HEK293T (cell line): ENCODE measurements at places on chromosomes 7 and 10.

DNA sequence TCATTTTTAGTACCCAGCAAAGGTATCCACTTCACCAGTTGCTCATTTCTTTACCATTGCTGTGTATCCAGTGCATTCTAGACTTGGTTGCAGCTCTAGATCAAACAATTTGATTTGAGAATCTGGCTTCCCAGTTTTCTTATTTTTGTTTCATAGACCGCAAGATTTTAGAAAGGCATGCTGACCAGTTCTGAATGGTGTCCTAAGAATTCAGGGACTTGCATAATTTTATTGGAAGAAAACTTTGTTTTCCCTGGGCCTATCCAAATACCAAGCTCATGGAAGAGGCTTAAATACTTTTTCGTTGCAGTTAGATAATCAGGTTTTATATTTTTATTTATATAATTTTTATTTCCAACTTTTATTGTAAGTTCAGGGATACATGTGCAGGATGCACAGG is 58.3 kb downstream of the BICC1 start:
- DNase-seq: no peak

GRCh38 chr7:55310287-55311025 is 54.7 kb upstream of the LANCL2 start:
- DNase-seq: no peak

DNA sequence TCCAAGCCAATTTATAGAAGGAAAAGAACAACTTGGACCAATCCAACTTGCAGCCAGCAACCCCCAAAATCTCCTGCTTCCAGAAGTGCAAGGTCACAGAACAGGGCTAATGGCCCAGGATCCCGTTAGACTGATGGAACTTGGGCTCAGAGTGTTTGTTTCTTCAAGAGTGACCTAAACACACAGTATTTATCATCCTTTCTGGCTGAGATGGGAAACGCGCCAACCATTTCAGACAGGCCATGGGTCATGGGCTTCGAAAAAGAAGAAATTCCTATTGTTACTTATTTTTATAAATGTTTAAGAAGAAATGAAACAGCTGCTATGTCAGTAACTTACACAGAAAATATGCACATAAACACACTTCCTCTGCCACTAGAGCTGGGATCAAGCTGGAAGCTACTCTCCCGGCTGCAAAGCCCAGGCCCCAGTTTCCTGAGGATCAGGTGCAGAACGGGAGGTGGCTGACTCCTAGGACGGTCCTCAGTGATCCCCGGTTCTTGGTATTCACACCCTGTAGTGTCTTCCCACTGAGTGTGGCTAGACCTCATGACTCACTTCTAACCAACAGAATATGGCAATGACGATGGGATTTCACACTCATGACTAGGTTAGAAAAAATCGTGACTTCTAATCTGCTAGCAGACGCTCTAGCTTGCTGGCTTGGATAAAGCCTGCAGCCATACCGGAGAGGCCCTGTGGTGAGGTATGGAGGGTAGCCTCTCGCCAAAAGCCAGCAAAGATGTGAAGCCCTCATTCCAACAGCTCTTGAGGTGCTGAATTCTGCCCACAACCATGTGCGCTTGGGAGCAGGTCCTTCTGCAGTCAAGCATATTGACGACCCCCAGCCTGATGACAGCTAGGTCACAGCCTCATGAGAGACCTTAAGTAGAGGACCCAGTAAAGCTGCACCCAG is 60.2 kb downstream of the CHST15 start:
- no peak for DNase-seq

DNA sequence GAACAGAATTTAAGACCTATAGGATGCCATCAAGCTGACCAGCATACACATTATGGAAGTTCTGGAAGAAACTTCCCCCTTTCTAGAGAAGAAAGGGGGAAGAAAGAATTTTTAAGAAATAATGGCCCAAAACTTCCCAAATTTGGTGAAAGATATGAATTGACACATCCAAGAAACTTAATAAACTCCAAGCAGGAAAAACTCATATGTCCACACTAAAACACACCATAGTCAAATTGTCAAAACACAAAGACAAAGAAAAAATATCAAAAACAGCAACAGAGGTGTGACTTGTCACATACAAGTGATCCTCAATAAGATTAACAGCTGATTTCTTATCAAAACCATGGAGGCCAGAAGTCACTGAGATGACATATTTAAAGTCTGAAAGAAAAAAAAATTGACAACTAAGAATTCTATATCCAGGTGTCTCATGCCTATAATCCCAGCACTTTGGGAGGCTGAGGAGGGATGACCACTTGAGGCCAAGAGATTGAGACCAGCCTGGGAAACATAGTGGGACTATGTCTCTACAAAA is 52.4 kb downstream of the CFAP70 start:
- DNase-seq: no peak

DNA sequence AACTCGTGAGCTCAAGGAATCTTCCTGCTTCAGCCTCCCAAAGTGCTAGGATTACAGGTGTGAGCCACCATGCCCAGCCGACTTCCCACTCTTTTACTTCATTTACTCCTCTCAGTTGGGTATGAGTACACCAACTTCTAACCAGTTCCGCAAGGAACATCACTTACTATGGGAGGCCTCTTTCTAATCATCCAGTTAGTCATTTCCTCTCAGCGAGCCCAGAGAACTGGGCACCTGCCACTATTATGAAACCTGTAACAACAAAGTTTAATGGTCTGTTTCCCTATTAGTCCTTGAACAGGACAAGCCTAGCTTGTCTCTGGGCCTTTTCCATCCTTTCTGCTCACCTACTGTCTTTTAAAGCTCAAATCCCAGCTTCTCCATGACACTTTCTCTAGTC is 88.8 kb downstream of the DNMBP start:
- DNase-seq: no peak

DNA sequence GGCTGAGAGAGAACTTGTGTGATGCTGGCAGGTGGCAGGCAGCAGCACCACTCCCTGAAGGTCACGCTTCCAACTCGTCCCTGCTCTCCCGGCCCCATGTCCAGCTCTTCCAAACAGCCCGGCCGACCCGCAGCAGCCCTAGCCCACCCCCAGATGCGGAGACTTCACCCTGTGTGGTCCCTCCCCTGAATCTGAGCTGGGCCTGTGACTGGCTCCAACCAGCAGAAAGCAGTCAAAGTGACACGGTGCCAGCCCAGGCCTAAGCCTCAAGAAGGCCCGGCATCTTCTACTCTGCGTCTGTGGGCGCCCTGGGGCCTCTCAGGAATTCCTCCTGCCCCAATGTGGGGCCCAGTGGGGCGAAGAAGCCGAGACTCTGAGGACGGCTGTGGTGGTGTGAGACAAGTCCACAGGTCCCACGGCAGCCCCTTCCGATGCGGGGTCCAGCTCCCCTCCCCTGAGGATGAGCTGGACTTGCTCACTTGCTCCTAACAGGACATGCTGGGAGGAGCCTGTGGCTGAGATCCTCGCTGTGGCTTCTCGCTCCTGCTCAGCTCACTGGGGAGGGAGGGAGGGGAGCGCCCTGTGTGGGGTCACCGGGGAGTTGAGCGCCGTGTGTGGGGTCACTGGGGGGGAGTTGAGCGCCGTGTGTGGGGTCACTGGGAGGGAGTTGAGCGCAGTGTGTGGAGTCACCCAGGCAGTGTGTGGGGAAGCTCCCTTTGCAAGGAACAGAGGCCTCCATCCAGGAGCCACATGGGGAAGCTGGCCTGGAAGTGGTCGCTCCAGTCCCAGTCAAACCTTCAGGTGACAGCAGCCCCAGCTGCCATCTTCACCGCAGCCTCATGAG is 9.5 kb downstream of the STK32C start:
- DNase-seq: no peak

- DNase-seq: no peak
Measured at GRCh38 chr7:130275826-130276297, 9.2 kb downstream of the CPA2 start.

GRCh38 chr7:112211348-112211907 is 4.9 kb downstream of the ZNF277 start:
- no peak for DNase-seq

DNA sequence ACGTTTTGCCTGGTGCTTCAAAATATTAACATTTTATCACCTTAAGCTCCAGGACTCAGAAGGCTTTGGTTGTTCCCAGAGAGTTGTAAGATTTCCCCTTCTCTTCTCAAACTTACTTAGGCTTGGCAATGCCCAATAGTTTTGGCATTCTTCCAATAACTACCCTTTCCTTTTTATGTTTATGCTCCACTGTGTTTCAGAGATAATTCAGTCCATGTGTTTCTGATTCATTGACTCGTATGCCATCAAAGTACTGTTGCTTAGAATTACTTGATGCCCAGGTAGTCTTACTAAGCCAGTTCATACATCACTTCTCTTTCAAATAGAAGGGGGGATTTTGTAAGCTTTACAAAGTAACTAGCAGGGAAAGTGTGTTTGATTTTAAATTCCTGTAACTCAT is 66.6 kb downstream of the AGMO start:
- no peak for DNase-seq

GRCh38 chr10:52486840-52487611 is 172.9 kb downstream of the DKK1 start:
- no peak for DNase-seq

GRCh38 chr7:85025312-85025756 is 161.5 kb downstream of the SEMA3D start:
- DNase-seq: no peak

GRCh38 chr10:31773749-31774298 is 154.8 kb downstream of the ARHGAP12 start:
- DNase-seq: no peak

DNA sequence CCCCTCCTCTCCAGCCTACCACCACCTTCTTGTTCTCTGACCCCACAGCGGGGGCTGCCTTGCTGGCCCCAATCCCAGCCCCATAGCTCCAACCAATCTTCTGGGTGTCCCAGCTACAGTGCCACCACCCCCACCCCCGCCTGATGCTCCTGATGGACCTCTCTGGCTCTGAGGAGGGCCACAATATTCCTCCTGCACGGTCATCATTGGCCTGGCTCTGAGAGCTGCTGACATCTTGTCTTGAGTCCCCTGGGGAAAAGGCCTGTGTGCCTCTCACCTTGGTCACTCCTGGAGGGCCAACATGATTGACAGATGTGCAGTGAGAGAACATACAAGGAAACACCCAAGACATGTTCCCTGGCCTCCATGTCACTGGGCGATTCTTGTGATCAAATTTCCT is 7.6 kb downstream of the GDF2 start:
- DNase-seq: no peak

DNA sequence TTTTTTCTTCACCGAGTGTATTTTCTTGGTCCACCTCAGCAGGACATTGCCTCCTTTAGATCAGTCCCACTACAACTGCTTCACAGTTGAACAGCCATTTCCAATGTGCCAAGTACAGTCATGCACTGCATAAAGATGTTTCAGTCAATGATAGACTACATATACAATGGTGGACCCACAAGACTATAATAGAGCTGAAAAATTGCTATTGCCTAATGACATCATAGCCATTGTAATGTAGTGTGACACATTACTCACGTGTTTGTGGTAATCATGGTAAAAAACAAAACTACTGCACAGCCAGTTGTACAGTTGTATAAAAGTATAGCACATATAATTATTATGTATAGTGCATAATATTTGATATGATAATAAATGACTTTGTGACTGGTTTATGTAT is 113.8 kb upstream of the HPS1 start:
- no peak for DNase-seq

GRCh38 chr10:92382631-92383030 is 91.7 kb downstream of the MARCHF5 start:
- no peak for DNase-seq

DNA sequence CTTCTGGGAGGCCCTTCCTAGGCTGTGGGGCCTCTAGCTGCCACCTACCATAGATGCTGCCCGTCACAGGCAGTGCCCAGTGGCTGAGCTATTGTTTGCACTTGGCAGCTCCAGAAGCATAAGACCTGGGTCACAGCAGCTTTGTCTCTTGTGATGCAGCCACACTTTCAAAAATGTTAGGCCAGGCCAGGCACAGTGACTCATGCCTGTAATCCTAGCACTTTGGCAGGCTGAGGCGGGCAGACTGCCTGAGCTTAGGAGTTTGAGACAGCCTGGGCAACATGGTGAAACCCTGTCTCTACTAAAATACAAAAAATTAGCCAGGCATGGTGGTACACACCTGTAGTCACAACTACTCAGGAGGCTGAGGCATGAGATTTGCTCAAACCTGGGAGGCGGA is 9.5 kb upstream of the KAZALD1 start:
- DNase-seq: no peak

GRCh38 chr10:3734111-3734510 is 50.9 kb downstream of the KLF6 start:
- no peak for DNase-seq

- DNase-seq: no peak
Measured at GRCh38 chr10:88883448-88883809, 3.4 kb downstream of the STAMBPL1 start.

DNA sequence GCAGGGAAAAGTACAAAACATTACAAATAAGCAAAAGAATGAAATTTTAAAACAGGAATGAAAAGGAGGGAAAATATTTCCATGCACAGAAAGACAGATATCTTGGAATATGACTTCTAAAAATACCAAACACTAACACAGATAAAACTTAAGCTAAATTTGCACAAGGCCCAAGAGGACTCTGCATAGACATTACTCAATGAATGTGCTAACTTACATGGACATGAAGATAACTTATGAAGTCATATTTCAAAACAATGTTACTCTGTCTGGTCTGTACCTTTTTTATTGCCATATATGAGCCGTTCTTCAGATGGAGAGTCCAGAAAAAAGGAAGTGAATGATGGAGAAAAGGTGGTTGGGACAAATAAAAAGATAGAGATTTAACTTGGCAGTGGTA is 15.0 kb upstream of the MSS51 start:
- no peak for DNase-seq

DNA sequence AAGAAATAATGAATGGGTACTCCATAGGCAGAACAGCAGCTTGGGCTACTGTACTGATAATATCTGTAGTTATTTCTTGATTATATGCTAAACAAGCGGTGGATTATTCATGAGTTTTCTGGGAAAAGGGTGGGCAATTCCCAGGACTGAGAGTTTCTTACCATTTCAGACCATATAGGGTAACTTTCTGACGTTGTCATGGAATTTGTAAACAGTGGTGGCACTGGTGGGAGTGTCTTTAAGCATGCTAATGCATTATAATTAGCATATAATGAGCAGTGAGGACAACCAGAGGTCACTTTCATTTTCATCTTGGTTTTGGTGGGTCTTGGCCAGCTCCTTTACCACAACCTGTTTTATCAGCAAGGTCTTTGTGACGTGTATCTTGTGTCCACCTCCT is 399.7 kb downstream of the CDC14C start:
- no peak for DNase-seq

DNA sequence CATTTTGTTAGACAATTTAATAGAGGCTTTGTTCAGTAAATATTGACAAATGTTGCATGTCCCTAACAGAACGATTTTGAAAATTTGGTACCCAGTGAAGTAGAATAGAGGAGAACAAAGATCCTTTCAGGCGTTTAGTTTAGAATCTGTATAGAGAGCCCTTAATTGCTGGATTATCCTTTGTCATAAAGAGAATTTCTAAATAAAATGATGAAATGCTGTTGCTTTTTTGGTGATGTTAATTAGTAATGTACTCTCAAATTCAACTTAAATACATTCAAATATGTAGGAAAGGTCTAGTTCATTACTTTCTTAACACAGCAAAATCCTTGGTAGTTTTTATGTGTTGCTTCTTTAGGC is 1.2 kb downstream of the LUC7L2 start:
- no peak for DNase-seq

GRCh38 chr10:88647061-88647615 is 17.1 kb upstream of the LIPF start:
- no peak for DNase-seq

- no peak for DNase-seq
Measured at GRCh38 chr7:17152721-17153120, 145.7 kb upstream of the AHR start.

- no peak for DNase-seq
Measured at GRCh38 chr10:129696636-129697035, 229.6 kb downstream of the MGMT start.
